ENCODE measurements at places on chromosomes 5 and 9. TPM values are rescaled to one million over a fixed set of nuclear protein-coding genes. Genes with fewer than 3 reads are reported as not detected.

GRCh38 chr5:1892211-1892610, 9.5 kb upstream of the IRX4 start:
- no peak for DNase-seq

DNA sequence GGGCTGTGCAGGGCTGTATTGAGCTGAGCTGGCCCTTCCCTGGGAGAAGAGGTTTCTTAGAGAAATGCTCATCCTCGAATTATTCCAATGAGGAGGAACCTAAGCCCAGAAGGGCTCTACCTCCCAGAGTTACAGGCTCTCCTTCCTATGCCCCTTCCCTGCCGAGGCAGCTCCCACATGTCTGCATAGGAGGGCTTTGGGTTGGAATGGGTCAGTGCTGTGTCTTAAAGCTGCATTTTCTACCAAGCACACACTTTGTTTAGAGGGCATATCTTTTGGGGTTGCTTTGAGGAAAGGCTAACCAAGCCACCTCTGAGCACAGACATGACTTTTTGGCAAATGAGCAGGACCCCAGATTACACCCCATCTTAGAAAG, 9.1 kb downstream of the NEK6 start:
- no peak for DNase-seq

The RELL2 gene
- total RNA-seq = 32.9 TPM

The ADAMTS2 gene
- total RNA-seq = 10.9 TPM

DNA sequence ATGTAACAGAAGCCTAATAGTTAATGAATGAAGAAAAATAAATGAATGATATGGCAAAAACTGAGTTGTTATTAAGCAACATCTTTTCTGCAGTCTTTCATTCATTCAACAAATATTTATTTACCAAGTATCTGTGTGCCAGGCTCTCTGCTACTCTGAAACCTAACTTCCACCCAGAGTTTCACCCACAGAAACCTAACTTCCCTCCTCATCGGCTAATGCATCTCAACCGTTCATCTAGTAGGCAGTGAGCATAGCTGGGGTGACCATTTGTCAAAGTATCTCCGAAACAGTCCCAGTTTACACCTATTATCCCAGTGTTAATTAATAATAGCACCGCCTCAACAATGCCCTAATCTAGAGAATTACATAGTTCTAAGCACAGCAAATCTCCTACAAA, 1.5 kb downstream of the TTC39B start:
- no peak for DNase-seq

Measured in dorsolateral prefrontal cortex (tissue), 122 donors.